D341Med (cell line): ENCODE measurements at places on chromosomes 5 and 9.
A peak's percentile ranks its signal among the peaks of the same experiment; 100 is the strongest.

DNA sequence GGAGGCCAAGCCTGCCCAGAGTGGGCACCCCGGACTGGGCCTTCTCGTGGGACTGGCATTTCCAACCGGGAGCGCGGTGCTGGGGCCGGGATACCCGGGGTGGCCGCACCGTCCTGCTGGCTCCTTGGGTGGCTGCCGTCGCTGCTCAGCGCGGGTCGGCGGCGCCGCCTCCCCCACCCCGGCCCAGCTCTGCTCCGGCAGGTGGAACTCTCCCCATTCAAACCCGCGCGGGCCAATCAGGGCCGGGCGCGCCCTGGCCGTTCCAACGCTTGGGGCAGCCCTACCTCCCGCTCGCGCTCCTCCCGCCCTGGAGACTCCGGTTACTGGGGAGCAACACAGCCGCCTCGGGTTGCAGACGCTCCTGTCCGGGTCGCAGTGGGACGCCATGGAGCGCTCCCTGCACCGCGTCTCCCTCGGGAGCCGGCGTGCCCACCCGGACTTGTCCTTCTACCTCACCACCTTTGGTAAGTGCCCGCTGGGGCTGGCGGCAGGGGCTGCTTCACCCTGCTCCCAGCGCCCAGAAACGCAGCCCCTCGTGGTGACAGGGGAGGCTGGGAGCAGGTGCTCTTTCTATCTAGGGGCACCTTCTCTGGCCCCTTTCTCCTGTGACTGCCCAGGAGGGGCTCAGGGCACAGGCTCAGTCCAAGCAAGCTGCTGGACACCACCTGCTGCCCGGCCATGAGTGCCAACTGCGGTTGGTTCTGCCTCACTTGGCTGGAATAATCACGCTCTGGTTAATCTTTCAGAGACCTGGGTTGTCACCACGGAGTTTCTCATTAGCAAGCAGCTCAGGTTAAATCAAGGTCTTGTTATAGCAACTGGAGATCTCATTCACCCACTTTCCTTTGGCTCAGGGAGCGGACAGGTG lies at the start of gene RGS3:
TSS of gene RGS3 (plus strand) at position 310 of the 868 bp plus-strand sequence. CDS start at position 386, 76 bp downstream.
- peak; percentile 52 for DNase-seq

- no peak for DNase-seq
Observed at GRCh38 chr9:91131433-91131839, 230.3 kb downstream of the AUH start.

GRCh38 chr9:21871256-21871975 lies 69.0 kb downstream of the MTAP start:
- no peak for DNase-seq

- DNase-seq, result no peak
Observed at GRCh38 chr9:106023455-106023854, 329.1 kb downstream of the TMEM38B start.

DNA sequence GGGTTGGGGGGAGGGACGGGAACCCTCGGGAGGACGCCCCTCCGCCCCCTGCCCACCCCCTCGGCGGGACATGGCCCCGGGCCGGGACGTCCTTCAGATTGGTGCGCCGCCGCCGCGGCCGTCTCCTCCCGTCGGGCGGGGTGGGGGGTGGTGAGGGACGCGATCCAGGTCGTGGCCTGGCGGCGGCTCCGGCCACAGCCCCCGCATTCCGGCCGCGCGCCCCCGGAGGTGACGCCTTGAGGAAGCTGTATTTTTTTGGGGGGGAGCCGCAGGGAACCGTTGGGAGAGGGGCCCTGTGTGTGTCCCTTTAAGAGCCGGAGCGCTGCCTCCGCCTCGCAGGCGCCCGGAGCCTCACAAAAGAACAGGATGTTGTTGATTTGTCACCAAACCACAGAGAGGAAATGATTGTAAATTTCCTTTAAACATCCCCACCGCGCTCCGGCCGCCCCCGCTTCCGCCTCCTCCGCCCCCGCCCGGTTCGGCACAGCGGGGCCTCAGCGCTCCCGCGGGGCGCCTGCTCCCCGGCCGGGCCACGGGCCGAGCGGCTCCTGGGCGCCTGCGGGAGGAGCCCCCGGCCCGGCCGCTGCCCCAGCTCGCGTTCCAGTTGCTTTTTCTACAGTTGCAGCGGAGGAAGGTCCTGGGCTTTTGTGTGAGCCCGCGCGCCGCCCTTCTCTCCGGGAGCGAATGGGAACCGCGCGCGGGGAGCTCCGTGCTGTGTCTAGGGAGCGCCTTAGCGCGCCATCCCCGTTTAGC lies 32.1 kb upstream of the SPRY4 start:
- DNase-seq, result peak; percentile 76

DNA sequence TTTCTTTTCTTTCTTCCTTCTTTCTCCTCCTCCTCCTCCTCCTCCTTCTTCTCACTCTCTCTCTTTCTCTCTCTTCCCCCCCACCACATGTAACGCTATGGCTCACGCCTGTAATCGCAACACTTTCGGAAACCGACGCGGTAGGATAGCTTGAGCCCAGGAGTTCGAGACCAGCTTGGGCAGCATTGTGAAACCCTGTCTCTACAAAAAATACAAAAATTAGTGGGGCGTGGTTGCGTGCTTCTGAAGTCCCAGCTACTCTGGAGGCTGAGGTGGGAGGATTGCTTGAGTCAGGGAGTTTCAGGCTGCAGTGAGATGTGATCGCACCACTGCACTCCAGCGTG lies 736 bp upstream of the GLDC start:
- DNase-seq, result no peak

DNA sequence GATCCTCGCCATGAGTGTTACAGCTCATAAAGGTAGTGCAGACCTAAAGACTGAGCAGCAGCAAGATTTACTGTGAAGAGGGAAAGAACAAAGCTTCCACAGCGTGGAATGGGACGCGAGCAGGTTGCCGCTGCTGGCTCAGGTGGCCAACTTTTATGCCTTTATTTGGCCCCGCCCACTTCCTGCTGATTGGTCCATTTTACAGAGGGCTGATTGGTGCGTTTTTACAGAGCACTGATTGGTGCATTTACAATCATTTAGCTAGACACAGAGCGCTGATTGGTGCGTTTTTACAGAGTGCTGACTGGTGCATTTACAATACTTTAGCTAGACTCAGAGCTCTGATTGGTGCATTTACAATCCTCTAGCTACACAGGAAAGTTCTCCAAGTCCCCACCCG lies 13.9 kb downstream of the PLK2 start:
- DNase-seq, result no peak

DNA sequence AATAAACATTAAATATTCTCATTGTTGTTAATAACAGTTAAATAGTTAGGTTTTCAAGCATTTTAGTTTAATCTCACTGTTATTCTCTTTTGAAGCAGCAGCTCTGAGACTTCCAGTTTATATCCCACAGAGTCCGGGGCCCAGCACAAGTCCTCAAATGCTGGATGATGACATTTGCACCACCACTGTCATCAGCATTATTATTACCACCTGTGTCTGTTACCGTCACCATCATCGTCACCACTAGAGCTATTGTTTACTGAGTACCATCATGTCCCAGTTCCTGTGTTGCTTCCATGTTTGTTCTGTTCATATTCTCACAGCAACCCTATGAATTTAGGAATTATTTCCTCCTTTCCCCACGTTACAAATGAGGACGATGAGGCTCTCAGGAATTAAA lies 169.2 kb upstream of the NR3C1 start:
- DNase-seq, result no peak

- no peak for DNase-seq
Observed at GRCh38 chr9:4670591-4670990, 4.3 kb upstream of the SPATA6L start.

DNA sequence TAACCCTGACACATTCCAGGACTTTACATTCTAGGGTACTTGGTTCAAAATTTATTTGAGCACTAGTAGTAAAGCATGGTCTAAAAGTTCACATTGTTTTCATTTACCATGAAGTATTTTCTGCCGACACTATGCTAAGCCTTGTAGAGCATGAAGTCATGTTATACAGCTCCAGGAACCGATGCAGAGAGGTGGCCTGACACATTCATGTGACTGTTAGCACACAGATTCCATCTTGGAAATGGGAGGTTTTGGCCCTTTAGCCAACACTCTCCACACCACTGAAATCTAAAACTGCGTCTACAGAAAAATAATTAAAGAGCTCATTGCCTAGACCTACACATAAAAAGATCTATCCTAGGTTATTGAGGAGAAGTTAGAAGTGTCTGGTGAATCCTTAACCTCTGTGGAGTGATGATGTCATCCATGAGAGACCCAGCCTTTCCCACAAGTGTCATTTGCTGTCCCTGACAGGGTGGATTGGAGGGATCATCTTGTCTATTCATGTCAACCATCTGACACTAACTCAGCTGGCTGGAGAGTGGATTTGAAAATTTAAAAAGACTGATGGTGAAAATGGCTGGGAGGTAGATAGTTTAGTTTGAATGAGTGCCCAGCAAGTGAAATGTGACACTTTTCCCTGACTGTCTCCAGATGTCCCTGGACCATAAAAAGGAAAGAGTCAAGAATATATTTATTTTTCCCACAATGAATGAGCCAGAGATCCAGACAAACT lies 1.3 kb downstream of the RANBP3L start:
- no peak for DNase-seq

DNA sequence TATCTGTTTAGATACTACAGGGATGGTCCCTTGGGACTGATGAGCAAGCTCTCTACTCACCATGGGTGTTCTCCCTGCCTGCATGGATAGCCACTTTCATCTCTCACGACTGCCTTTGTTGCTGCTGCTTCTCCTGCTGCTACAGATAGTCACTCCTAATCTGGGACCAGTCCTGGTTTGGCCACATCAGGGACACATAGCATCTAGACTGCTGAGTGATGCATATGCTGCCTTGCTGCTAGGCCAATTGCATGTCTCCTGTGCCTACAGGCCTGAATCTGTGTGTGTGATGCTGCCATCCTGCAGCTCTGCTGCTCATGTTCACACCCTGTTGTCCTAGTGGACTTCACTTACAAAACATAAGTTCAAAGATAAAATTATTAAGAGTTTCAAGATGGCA lies 297.1 kb downstream of the HCN1 start:
- no peak for DNase-seq

GRCh38 chr5:164597293-164597900 lies 1092.0 kb downstream of the MAT2B start:
- DNase-seq, result peak; percentile 12

GRCh38 chr9:79637177-79637925 lies 65.6 kb downstream of the TLE4 start:
- no peak for DNase-seq

DNA sequence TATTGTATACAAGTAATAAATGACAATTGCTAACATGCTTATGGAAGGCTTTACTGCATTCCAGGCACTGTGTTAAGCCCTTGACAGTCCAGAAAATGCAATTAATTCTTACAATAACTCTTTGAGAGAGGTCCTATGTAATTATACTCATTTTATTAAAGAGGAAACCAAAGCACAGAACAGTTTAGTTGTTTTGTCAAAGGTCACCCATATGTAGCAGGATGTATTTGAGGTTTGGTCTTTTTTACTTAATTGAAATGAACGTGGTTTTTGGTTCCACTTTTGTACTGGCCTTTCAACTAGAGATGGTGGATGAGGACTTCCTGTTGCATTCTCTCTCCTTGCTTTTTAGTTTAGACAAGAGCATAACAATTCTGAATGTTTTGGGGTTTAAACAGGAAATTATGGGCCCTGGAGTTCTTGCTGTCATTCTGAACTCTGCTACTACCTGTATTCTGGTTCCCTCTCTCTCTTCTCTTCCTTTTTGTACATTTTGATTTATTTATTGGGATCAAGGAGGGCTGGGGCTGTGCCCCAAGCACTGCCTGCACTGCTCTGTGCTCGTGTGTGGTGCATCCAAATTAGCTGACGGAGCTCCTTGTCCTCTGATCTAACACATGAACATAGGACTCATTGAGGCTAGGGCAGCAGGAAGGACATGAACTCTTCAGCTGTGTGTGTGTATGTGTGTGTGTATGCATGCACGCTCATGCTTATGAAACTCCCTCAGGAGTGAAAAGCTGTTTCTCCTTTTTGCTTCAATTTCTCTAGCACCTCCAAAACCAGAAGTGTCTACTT lies 47.4 kb downstream of the SLC28A3 start:
- DNase-seq, result no peak

GRCh38 chr9:132673355-132673754 lies 3.1 kb downstream of the GTF3C4 start:
- DNase-seq, result peak; percentile 69

DNA sequence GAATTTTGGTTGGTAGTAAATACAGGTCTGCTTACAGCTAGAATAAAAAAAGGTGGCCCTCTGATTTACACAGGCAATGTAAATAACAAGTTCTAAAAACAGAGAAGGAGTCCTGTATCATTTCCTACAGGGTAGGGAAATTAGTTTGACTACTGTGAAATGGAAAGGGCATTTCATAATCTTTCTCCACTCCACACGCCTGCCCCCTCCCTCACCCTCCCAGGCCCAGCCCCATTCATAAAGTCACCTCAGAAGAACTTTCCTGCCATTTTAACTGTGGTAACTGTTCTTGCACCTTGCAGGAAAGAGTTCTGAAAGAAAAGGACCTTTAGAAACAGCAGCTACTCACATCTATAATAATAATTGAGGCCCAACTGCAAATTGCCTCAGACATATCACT lies 69.7 kb downstream of the MEF2C start:
- no peak for DNase-seq

DNA sequence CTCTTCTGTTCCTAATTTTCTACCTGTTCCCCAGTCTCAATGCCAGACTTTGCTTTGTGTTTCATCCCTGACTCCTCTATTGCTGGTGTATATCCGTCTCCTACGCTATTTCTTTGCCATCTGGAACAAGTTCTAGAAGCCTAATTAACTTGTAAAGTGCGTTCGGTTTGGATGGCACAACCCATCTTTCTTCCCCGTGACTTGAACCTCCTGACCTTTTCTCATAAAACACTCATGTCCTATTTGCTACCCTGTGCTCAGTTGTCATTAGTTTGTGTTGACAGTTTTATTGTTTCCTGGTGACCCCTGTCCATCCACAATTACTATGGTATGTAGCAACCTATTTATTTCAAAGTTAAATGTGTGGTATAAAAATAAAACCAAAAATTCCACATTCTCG lies 323.5 kb downstream of the TLE4 start:
- no peak for DNase-seq

DNA sequence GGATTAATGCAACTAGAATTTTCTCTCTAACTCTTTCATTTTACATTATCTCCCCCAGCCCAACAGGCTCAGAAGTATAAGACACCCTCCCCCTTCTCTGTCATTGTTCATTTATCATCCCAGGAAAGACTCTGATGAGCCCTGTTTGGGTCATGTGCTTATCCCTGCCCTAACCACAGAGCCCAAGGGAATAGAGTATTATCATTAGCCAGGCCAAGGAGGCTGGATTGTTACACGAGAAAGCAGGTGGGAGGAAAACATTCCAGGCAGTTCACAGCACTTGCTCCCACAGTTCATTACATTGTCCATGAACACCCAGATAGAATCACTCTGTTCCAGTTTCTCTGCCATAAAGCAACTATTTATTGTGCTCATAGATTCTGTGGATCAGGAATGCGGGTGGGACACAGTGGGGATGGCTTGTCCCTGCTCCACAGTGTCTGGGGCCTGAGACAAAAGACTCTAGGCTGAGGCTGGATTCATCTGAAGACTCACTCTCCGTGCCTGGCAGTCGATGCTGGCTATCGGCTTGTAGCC lies 59.5 kb upstream of the TMEM215 start:
- DNase-seq, result peak; percentile 45

GRCh38 chr9:135592625-135593024 lies 31.1 kb downstream of the PAEP start:
- no peak for DNase-seq

GRCh38 chr9:91258451-91258850 lies 103.3 kb downstream of the AUH start:
- no peak for DNase-seq
